ENCODE measurements at places on chromosomes 2 and 18.

DNA sequence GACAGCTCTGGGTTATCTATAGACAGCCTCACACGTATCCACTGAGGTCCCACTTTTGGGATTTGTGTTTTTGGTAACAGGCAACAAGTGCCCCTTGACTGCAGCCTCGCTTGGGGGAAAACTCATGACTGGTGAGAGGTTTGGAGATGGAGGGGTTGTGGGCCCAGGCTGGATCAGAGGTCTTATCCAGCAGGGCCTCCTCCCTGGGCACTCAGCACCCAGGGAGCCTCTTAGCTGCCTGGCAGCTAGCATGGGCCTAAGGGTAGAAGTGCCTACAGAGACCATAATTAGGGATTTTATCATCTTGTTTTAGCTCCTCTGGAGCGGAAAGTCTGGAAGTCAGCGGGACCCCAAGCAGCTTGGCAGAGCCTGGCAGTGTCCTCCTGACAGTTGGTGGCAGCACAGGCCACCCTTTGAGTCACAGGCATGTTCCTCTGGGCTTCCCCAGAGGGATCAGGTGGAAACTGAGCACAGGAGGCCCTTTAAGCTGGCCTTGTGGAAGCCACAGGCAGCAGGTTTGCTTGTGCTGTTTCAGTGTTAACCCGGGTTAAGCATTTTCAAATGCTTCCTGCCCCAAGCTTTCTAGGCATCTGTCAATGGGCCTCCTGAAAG lies 143.1 kb downstream of the KCTD1 start:
- no peak for DNase-seq

DNA sequence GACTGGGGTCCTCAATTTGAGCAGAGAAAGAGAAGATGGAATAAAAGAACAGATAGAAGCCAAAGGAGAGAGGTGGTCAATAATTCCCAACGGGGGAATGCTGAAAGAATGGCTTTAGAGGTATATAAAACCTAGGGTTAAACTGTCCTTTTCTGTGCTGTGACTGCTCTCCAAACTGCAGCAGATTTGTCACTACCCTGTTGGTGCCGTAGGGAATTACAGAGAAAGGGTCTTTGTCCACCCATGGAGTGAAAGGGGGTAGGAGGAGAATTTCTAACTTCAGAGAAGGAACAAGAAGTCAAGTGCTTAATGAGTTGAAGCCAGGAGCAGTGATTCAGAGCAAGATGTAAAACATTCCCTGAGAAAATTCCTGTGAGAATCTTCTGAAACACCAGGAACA lies 486.5 kb downstream of the NUP35 start:
- DNase-seq, result no peak

DNA sequence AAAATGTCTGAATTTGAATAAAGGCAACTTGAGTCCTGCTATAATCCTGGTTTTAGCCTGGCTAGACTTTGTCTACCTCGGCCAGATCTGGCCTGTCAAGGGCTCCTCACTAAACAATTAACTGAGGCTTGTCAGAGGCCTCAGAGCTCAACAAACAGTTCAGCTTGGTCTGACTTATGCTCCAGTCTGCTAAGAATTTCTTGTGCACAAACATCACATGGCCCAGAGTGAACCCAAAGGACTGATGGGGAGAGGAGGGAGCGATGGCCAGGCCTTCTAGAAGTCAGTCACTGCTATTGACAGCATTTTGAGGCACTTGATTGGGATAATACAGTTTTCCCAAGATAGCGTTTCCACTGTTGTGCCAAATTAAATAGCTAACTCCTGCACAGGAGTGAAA lies 555.1 kb upstream of the ID2 start:
- DNase-seq, result no peak

GRCh38 chr2:37648331-37649011 lies 23.0 kb downstream of the CDC42EP3 start:
- peak; percentile 79 for DNase-seq

GRCh38 chr2:65498396-65498795 lies 66.0 kb upstream of the SPRED2 start:
- DNase-seq, result no peak

GRCh38 chr2:11242542-11243174 lies 87.4 kb downstream of the SLC66A3 start:
- DNase-seq, result no peak

DNA sequence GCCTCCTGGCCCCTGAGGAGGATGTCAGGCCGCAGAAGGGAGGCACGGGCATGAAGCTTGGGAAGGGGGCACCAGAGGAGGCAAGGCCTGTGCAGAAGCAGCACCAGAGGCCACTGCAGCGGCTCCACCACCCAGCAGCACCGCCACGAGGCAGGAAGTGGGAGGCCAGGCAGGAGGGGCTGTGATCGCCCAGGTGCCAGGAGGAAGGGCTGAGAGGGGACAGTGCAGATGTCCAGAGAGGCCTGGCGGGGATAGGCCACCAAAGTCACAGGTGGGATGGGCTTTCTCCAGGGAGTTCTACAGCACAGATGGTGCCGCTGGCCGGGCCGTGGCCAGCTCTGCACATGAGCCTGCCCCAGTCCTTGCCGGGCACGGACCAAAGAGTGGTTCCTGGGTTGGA lies 6.0 kb upstream of the ALPI start:
- DNase-seq, result no peak

GRCh38 chr2:55047677-55048299 lies 2.5 kb downstream of the RTN4 start:
- DNase-seq, result no peak

DNA sequence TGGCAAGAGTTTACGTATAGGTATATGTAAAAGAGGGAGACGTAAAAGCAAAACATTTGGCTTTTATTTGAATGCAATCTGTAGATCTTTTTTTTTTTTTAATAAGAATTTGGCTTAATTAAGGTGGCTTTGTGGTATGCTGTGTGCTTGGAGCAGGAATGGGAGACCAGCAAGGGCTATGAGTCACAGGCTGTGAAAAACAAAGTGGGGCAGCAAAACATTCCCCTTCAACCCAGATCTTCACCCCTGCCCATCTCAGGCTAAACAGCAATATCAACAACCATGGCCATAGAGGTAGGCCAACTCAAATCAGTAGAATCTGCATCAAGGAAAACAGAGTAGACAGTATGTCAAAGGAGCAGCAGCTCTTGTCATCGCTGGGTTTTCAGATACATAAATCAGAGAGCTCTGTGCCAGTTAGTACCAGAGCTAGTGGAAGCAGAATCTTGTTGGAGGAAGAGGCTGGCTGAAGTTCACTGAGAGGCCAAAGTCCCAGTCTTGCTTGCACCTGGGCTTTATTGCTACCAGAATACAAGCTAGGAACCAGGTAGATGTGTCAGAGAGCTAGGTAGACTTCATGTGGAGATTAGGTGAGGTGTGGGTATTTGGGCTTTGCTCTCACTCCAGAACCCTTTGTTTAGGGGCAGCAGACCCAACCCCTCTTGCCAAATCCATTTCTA lies 191.5 kb upstream of the FANCL start:
- no peak for DNase-seq

DNA sequence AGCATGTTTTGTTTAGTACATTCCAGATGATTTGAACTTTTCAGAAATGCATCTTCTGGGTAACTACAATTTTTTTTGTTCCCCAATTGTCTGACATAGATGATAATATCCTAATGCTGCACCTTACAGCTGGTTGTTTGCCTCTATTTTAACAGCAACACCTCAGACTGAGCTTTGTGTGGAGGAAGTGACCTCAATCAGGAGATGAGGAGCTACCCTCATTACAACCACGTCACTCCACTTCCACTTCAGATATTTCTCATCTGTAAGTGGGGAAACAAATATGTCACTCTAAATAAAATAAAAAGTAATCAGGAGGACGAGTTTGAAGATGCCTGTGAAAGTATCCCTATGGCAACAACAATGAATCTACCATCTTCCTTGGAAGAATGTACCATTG lies 12.1 kb upstream of the SRSF7 start:
- DNase-seq, result no peak

- no peak for DNase-seq
These were observed 199.6 kb upstream of the HNMT start for GRCh38 chr2:137764646-137765045.

DNA sequence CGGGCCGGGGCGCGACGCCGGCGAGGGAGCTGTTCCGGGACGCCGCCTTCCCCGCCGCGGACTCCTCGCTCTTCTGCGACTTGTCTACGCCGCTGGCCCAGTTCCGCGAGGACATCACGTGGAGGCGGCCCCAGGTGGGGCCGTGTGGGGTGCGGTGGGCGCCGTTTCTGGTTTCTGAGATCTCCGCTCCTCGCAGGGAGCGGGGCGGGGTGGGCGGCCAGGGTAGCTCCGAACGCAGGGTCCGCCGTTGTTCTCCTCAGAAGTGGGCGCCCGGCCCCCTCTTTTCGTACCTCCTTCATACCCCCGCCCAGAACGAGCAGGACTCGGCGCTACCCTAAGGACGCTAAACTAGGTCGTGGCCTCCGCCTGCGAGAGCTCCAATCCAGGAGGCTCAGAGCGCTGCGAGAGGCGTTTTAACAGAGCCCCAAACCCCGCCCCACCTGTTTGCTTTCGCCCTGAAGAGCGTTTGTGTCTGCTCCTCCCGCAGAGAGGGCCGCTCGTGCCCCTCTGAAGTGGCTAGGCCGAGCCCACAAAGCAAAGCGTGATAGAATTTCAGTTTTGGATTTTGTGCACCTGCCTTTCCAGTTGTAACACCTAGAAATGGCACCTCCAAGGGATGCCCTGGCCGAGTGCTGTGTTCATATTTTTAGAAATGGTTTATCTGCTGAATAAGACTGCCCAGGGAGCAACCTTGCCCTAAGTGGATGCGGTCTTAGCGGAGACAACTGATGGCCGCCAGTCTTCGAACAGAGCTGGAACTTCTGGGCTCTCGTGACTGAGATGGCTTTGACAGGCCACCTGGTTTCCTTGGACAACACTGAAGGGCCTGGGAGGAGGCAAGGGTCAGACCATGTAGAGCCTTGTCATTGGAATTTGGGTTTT lies 626 bp downstream of the CAPN10 start:
- peak; percentile 86 for DNase-seq

GRCh38 chr2:86300496-86300895 lies 36.9 kb downstream of the REEP1 start:
- no peak for DNase-seq

- peak; percentile 74 for DNase-seq
These were observed 17.6 kb downstream of the CDC42EP3 start for GRCh38 chr2:37653805-37654378.

- DNase-seq, result no peak
These were observed 132.8 kb upstream of the L3MBTL4 start for GRCh38 chr18:6547476-6547875.

GRCh38 chr2:54758951-54759350 lies 35.5 kb downstream of the EML6 start:
- no peak for DNase-seq

- DNase-seq, result no peak
These were observed 184.9 kb upstream of the RAB6C start for GRCh38 chr2:129794540-129794939.

DNA sequence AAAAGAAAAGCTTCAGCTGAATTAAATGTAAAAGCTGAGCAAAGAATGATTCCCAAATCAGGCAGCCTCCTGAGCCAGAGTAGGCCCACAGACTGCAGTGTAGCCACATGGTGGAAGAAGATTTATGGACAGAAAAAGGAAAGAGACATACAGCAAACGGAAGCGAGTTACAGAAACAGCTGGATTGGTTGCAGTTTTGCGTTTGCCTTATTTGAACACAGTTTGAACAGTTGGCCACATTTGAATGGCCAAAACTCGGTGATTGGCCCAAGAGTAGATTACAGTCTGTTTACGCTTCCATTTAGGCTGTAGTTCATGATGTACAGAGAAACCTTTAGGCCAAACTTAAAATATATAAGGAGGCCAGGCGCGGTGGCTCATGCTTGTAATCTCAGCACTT lies 35.1 kb downstream of the SH2D6 start:
- DNase-seq, result no peak

DNA sequence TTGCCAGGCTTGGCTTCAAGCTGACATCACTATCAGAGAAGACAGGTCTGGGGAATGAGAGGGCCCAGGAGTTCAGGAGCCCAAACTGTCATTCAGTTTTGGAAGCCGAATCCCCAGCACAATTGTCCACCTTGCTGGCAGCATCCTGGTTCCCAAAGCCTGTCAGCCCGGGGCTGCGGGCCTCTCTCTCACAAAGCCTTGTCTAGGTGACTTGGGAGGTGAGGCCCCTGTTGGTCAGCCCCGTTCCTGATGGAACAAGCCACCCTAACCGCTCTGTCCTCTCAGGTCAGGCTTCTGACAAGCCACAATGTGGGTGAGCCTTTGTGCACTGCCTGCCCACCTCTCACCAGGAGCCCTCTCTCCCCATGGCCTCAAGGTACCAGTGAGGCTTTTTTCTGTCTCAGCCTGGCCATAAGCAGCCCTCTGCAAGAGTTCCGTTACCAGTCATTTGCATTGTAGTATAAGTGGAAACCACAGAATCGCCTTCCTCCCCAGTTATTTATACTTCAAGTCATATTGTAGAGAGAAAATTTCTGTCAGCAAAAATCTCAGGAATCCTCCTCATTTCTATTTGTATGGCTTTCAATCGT lies 100.6 kb downstream of the MSH2 start:
- no peak for DNase-seq

DNA sequence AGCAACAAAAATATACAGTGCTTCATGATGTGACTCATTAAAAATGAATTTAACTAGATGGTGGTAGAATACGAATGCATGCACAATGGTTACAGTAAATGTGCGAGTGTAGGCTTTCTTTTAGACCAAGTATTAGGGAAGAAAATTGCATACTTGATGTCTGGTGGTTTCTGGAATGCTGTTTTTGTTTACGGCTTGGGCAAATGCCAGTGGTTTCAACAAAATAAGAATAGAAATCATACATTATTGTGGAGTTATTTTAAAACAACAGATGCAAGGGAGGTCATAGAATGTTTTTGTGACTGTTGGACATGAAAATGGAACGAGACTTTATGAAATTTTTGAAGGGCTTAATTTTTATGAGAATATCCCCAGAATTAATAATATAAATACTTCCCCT lies 580.9 kb downstream of the PLCL1 start:
- no peak for DNase-seq

- no peak for DNase-seq
These were observed 373.8 kb downstream of the TMEM182 start for GRCh38 chr2:103135679-103136078.

- DNase-seq, result no peak
These were observed 1295.7 kb upstream of the NRXN1 start for GRCh38 chr2:52327641-52328040.

DNA sequence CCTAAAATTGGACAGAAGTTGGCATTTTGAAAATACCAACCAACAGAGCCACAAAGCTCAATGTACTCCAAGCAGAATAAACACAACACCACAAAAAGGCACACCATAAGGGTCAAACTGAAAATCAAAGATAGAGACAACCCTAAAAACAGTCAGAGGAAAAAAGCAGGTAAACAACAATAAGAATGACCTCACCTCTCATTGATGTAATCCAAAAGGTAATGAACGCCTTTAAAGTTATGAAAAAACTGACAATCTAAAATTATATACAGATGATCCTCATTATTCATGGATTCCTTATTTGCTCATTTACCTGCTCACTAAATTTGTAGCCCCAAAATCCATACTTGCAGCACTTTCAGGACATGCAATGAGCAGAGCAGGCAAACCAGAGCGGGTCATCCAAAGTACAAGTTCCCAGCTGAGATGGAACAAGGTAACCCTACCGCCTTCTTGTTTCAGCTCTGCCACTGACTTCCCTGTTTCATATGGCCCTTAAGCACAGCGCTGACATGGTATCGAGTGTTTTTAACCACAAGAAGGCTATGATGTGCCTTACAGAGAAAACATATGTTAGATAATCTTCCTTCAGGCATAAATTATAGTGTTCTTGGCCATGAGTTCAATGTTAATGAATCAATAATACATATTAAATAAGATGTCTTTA lies 17.0 kb downstream of the RTN4 start:
- no peak for DNase-seq

- DNase-seq, result no peak
These were observed 4.6 kb downstream of the SPATS2L start for GRCh38 chr2:200311139-200311538.

Data from activated effector memory CD4-positive, alpha-beta T cell treated with anti-CD3 and anti-CD28 coated beads, Interleukin-2, amount 50 U/mL, for 16 hours (primary cell).